Activated CD4-positive, alpha-beta T cell treated with anti-CD3 and anti-CD28 coated beads, Interleukin-2, Interleukin-6, amounts not matched to agents 100 ng/mL and 50 ng/mL, durations not matched to agents 16 hours and 8 hours (primary cell): ENCODE measurements at places on chromosomes 3 and 15.

DNA sequence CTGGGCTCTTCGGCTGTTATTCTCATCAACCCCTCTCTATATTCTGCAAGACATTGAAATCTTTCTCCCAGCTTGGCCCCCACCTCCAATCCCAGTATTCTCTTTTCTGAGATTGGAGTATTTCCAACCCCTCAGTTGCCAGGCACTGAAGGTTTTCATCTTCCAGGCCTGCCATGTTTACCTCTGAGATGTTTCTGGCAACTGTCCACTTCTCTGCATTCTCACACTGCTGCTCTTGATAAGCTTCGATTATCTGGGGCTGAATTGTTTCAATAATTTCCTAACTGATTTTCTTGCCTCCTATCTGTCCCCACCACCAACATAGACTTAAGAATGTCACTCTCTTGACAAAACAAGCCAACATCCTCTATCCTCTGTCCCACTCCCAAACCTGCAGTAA lies 1.4 kb upstream of the GPR156 start:
- no peak for DNase-seq

DNA sequence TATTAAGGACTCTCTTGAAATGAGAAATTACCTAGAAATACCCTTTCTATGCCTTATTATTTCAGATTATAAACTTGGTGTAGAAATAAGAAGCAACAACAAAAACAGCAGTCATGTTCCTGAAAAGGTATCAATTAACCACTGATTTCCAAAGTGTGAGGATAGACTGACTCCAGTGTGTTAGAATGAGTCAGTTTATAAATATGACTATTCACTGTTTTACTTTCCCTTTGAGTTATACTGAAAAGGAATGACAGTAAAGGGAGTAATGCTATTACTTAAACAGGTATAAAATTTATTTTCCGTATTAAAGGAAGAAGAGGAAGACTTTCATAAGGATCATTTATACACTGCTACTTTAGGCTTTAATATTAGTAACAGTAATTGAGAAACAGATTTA lies 12.9 kb downstream of the GMNC start:
- no peak for DNase-seq

DNA sequence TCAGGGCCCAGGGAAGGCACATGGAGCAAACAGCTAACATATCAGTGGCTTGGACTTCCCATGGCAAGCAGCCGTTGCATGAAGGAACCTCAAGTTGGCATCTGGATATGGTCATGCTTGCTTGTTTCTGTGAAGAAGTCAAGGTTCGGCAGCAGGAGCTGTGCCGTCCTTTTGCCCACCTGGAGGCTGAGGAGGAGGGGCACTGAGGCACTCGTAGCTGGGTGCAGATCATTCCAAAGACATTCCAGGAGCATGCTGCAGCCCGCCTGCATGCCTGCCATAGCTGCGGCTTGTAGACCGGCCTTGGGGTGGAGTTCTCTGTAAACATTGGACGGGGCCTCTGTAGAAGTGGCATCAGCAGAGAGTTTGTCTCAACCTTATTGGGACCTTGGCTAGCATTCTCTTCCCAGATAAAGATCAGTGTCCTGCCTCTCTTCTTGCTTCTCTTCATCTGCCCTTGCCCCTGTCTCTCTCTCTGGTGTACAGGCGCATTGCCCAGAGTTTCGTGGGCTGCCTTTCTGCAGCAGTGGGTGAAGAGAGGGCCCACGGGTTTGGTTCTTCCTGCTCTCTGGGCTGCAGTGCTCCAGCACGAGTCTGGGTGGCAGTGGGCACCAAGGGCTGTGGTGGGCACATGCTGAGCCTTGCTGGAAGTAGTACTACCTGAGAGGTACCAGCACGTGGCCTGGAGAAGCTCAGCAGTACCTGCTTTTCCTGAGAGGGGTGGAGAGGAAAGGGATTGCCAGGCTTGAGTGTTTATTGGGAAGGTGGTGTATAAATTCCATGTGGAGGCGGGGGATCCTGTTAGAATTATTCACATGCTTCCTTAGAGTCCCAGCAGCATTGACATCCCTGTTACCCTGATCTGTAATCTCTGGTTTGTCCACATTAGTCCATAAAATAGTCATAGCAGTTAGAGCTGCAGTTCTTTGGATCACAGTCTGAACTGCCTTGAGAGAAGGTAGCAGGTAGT lies 49.4 kb downstream of the CHCHD6 start:
- DNase-seq, result no peak

GRCh38 chr3:169387751-169388696 lies 275.5 kb downstream of the MECOM start:
- DNase-seq, result no peak

GRCh38 chr3:7504886-7505775 lies 644.2 kb downstream of the GRM7 start:
- DNase-seq, result no peak

- DNase-seq, result no peak
Measured at GRCh38 chr15:22224241-22224671, 143.9 kb downstream of the OR4M2 start.
